GM04504 (cell line): ENCODE measurements at places on chromosomes 1 and 21.

DNA sequence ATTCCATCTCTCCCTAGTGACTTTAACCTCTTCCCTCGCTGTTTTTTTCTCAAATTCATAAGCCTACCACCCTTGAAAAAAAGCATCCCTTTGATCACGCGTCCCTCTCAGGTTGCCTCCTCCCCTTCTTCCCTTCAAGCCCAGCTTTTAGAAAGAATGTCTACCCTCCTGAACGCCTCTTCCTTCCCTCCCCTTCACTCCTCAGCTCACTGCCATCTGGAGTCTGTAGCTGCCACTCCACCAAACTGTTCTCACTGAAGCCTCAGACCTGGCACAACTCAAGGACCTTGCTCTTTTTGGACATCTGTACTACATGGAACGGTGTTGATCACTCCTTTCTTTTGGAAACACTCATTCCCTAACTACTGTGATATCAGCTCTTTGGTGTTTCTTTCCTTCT lies 80.6 kb downstream of the SLC25A24 start:
- no peak for DNase-seq

DNA sequence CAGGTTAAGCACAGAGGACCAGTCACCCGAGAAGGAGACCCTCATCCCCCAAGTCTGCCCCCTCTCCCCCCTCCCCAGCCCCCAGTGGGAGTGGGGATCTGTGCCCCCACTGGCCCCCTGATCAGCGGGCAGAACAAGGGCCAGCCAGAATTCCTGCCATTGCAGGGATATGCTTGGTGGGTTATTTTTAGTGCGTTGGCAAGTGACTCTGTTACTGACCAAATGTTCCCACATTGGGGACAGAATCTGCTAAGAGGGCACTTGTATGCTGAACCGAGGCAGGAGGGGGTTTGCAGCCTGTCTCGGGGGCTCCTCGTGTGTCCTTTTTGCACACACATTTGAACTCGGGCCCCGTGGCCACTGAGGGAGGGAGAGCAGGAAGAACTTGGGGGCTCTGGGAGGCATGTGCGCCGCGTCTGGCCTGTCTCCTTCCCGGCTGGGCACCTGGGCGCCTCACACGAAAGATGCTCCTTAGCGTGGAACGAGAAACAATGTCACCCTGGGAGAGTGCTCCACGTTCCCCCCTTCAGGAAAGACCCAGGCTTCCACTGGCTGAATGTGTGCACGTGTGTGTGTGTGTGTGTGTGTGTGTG lies 66.4 kb upstream of the CASZ1 start:
- no peak for DNase-seq

DNA sequence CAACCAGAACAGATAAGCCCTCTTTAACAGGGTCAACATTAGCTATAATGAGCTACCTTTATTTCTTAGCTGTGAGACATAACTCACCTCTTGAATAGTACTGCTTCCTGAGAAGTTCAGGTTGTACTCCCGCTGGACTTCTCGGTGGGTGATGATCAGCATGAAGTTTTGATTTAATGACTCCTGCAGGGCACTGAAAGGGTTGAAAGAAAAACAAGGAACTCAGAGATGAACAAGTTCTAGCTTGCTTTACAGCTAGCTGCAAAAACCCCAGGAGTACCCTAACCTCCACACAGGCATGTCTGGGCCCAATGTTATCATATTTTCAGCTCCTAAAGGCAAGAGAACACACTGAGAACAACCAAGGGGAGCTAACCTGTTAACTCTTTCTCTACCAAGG lies 254.4 kb downstream of the FAF1 start:
- no peak for DNase-seq

- no peak for DNase-seq
Observed at GRCh38 chr1:14553711-14554110, 44.8 kb upstream of the KAZN start.

DNA sequence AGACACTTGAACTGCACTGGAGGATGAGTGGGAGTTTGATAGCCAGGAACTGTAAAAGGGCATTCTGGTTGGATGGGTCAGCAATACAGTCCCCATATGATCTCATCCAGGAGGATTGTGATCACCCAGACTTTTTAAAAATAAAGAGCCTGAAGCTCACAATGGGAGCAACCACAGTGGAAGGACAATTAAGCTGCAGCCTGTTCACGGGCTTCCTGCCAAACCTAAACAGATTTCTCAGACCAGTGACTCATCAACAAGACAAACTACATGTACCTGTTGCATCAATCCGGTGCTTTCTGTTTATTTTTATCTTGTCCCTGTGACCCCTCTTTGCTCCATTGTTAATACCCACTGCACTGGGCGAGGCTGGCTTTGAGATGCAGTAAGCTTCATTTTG lies 52.3 kb downstream of the PAPPA2 start:
- peak; percentile 1 for DNase-seq

GRCh38 chr21:31443736-31444521 lies 99.9 kb upstream of the TIAM1 start:
- DNase-seq = no peak

DNA sequence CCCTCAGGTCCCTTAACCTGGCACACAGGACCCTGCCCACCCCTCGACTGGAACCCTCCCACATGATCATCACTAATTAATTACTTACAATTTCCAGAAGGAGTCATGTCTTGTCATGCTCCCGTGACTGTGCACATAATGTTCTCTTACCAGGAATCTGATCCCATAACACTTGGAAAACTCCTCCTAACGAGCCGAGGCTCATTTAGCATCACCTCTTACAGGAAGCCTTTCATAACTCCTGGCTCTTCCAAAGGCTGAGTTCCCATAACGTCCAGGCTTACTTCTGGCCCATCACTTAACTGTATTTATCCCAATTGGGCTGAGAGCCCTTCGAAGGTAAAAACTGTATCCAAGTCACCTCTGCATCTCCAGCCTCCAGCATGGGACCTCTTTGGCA lies 147.9 kb upstream of the JUN start:
- DNase-seq = no peak

DNA sequence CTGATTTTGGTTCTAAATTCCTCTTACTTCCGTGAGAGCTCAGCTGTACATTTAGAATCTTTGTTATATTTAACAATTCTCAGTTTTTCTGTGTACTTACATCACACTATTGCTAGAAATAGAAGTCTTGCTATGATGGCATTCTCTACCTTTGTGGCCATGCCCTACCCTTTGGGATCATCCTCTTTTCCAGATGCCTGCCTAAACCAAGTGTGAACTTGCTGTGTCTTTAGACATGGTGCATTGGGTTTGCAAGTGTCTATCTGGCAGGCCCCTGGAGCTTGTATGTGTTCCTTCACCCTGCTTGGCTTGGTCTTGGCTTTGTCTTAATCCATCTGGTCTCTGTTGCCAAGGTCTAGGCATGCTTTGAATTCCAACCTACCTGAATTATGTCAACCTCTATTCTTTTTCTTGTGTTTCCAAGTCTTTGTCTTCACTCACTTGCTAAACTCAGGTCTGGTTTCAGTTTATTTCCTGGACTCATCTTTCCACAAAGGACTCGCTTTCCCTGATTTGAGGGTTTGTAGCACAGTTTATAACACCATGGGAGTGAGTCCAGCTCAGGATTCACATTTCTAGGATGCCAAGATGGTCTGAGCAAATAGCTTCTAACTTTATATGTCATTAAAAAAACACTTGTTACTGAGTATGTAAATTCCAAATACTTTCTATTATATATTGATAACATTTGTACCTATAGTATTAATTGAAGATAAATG lies 20.6 kb upstream of the APOBEC4 start:
- DNase-seq = no peak

- DNase-seq = no peak
Observed at GRCh38 chr1:171654201-171654941, 1.9 kb upstream of the MYOC start.

DNA sequence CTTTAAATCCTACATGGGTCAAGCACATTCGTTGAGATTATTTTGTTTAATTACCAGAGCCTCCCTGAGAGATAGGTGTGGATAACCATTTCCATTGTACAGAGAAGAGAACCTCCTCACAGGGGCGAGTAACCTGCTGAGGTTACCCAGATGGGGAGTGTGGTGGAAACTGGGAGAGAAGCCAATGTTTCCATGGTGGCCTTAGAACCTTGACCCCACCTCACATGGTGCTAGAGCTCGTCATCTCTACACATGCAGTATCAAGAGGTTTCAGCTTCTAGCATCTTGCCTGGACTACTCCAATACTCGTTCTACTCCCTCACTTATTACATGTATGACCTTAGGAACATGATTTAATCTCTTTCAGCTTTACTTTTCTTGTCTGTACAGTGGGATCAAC lies 4.8 kb downstream of the REG4 start:
- DNase-seq = no peak

GRCh38 chr1:30793209-30793608 lies 35.6 kb upstream of the LAPTM5 start:
- DNase-seq = no peak

DNA sequence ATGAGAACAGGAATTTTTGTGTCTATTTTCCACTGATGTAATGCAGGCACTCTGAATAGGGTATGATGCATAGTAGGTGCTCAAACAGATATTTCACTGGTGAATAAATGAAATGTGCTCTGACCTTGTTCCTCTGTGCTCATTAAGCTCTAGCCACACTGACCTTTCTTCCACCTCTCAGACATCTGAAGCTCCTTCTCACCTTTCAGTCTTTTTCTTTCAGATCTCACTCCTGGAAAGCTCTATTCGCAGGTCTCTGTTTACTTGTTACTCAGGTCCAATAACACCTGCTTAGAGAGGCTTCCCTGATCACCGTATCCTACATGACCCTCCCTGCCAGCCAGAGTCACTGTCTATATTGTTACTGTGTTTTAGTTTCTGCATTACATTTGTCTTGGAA lies 59.2 kb upstream of the IVNS1ABP start:
- no peak for DNase-seq

- peak; percentile 64 for DNase-seq
Observed at GRCh38 chr1:178724728-178725465, at the start of gene RALGPS2. TSS of gene RALGPS2 (plus strand) at chr1:178725244. CDS start at chr1:178776765, 51,521 bp downstream.

DNA sequence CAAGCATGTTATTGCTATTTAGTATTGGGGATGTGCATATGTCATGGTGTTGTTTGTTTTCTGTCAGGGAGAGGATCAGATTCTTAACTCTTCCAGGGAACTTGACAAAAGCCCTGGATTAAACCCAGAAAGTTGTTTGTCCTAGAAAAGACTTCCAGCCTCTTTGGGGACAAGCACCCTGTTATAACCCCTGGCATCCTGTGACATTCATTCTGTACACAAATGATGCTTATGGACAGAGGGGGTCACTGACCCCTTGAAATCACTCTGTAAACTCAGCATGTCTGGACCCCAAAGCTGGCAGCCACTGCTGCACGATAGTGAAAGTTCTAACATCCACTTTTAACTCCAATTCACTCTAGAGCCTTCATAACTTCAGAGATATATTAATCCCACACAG lies 81.2 kb downstream of the PROX1 start:
- DNase-seq = no peak

DNA sequence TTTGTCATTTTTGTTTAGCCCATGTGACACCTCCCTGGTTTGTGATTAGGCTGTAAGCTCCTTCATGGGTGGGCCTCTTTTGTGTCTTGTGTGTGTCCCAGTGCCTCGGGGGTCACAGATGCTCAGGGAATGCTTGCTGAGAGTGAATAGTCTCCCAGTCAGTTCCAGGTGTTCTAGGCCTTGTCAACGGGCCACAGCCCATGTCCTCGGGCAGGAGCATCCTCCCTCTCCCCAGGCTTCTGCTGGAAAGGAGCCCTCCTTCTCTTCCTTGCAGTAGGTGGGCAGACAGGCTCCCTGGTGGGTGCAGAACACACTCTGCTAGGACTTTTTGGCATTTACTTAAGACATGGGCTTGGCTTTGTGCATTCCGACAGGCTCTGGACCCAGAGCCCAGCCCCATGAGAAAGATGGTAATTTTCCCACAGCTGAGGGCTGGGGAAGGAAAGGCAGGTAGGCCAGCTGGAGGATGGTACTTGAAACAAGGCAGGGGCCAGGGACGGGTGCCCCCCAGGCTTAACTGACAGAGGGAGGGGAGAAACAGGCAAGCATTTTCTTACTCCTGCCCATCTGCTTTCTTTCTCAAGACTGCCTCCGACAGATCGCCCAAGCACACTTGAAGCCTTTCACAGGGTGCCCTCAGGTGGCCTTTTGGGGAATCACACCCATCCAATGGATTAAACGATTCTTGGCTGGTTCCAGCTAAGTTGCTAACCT lies 7.1 kb upstream of the CPLANE2 start:
- peak; percentile 73 for DNase-seq

GRCh38 chr1:86370601-86371022 lies 25.5 kb downstream of the ODF2L start:
- DNase-seq = no peak

- no peak for DNase-seq
Observed at GRCh38 chr1:34777519-34778321, 3.3 kb upstream of the GJB3 start.

DNA sequence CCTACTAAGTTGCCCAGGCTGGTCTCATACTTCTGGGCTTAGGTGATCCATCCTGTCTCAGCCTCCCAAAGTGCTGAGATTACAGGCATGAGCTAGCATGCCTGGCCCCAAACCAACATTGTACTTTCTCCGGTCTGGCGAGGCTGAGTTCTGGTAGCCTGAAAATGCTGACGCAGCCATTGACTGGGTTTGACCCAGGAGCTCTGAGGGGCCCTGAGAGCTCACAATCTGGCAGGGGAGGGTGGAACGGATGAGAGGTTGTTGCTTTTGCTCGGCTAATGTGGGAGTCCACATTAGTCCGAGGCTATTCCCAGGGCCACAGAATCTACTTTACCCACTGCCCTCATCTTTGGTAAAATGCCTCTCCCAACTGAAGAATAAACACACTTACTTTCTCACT lies 35.1 kb upstream of the PARP1 start:
- no peak for DNase-seq

GRCh38 chr21:17753736-17754135 lies 65.4 kb downstream of the C21orf91 start:
- DNase-seq = no peak

GRCh38 chr1:39574646-39575045 lies 1.9 kb downstream of the PABPC4 start:
- DNase-seq = no peak

DNA sequence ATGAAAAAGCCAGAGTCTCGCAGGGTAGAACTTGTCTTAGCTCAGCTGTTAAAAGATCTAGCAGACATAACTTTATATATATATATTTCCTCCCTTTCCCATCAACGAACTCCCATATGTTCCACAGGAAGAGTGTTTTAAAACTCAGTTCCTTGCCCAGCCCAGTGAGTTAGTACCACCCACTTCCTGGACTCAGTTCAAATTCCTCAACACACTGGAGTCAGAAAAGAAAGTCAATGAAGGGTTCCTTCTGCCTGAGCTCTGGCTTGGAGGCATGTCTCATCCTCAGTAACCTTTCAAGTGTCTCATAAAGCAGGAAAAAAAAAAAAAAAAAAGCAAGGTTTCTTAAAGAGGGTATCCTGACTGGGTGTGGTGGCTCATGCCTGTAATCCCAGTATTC lies 15.6 kb downstream of the TPM3 start:
- peak; percentile 67 for DNase-seq

GRCh38 chr1:42756956-42757891 lies 9.6 kb downstream of the P3H1 start:
- no peak for DNase-seq

DNA sequence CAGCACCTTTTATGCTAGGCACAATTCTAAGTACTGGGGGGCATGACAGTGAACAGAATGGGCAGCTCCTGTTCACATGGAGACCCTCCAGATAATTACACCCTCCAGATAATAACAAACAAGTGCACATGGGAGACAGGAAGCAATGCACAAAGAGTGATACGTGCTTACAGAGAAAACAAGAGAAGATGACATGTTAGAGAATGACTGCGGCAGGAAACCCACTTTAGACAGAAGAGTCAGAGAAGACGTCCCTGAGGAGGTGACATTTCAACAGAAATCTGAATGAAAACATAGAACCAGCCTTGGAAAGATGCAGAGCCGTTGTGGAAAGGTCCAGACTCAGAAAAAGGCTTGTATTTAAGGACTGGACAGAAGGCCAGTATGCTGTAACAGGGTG lies 54.7 kb upstream of the ARTN start:
- no peak for DNase-seq
